Activated CD4-positive, alpha-beta T cell treated with anti-CD3 and anti-CD28 coated beads for 4 hours (primary cell): ENCODE measurements at places on chromosomes 12 and 14.
A peak's percentile ranks its signal among the peaks of the same experiment; 100 is the strongest.

GRCh38 chr12:57165741-57166140, 18.3 kb upstream of the LRP1-AS start:
- DNase-seq: no peak

DNA sequence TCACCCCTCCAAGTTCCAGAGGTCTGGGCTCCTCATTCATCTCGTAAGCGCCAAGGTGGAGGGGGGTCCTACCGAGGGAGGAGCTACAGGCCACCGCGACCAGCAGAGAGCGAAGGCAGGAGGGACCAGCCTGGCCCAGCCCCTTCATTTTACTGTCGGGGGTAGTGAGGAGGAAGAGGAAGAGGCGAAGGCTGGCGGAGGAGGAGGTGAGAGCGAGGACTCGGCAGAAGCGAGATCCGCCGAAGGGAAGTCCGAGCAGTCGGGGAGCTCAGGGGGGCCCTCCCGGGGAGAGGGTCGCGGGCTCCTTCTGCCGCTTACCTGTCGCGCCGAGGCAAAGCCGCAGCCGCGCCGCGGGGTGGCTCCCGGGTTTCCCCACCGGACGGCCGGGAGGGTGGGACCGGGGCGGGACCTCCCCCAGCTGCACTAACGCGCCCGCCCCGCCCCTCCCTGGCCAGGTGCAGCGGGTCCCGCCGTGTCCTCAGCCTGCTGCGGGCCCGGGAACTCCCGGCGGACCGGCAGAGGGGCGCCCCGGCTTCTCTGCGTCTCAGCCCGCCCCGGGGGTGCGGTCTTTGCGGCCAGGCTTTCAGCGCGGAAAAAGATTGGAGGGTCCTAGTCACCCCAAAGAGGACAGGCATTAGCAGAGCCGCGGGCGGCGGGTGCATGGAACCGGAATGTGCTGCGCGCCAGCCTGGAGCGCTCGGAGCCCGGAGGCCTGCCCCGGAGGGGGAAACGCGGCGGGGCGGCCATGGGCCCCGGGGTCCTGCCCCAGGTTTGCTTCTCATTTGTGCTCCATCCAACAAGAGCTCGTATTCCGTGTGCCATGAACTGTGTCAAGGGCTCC, at the start of gene GALNT6:
GALNT6 (minus strand) TSS at position 124 of the 841 bp plus-strand sequence. CDS start 11,625 bp downstream, outside the sequence.
- DNase-seq: peak; percentile 69

- peak; percentile 40 for DNase-seq
Measured at GRCh38 chr12:19482551-19483109, 43.3 kb downstream of the AEBP2 start.

GRCh38 chr12:101018540-101018939, 191.5 kb downstream of the SLC5A8 start:
- no peak for DNase-seq

DNA sequence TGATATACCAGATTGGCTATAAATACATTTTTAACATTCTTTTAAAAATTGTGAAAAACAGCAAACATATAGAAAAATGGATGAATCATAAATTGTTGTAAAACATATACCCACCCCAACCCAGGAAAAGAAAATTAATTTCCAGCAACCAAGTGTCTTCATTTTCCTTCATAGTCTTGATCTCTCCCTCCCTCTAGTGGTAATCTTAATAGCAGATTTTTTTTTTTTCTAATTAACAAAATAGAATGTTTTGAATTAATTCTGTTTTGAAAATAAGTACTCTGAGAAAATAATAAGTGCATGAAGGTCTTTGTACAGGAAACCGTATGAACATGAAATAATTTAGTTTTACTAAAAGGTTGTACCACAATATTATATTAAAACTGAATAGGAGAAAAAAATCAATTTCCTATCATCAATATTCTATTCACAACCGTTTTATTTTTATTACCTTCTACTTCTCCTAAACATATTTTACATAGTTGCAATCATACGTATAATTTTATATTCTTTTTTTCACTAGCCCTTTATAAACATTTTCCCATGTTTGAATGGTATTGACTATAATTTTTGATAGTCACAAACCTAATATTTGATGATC, 7.0 kb downstream of the ETNK1 start:
- DNase-seq: no peak
